ENCODE measurements at places on chromosomes 1 and 21.

DNA sequence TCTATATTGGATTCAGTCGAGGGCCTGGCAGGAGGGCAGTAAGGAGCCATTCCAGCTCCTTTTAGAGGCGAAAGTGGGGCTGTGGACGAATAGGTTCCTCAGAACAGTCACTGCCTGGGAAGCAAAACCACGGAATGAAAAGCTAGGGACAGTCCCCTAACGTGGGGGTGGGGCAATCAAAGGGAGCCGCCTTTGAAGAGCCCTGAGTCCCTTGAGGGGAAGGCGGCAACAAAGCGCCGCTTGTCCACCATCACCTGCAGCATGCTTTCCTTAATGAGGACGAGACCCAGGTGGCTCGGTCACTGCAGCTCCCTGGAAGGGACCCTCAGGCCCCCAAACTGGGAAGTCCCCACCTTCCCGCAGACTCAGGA lies 184.7 kb downstream of the ETS2 start:
- peak; percentile 68 for DNase-seq

GRCh38 chr1:78553859-78554258 lies 63.1 kb downstream of the PTGFR start:
- DNase-seq = peak; percentile 27

DNA sequence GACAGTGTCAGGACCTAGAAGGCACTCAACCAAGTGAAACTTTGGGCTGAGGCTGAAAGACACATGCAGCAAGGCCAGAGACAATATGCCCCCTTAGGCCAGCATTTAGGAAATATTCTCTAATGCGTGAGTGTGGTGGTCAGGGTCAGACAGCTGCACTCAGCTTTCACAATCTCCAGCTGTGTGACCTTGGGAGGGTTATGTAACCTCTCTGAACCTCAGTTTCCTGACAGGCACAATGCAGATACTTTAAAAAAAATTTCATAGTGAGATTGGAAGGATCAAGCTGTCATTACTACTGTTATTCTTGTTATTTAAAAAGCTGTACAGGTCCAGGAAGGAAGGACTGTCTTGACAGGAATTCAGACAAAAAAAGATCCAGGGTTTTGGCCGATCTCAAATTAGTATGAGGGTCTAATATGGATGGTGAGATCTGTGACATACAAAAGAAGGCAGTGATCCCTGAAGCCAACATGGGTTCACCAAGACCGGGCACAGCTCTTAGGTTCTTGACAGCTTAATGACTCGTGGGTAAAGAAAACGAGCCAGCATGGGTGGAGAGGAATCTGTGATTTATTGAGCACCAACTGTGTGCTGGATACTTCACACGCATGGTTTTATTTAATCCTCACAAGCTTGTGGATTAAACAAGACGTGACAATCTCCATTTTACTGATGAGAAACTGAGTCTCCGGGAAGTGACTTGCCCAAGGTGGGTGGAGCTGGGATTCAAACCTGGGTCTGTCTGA lies 54.6 kb upstream of the POU3F1 start:
- no peak for DNase-seq

DNA sequence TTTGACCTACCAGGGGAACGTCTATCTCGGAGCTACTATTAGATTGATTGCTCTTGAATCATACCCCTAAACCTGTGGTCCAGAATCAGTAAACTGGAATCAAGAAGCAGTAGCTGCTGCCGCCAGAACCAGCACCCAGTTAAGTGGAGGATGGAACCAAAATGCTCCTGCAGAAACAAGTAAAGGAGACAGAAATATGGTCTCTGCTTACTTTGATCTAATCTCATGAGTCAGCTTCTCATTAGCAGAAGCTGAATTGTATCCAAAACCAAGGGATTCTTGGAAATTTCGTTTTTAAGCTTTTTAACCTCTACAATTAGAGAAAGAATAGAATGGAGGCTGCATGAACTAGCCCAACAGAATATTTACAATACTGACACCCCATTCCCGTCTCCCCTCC lies 42.6 kb upstream of the PIGV start:
- DNase-seq = no peak

GRCh38 chr1:212402666-212403321 lies 11.9 kb downstream of the PACC1 start:
- no peak for DNase-seq

DNA sequence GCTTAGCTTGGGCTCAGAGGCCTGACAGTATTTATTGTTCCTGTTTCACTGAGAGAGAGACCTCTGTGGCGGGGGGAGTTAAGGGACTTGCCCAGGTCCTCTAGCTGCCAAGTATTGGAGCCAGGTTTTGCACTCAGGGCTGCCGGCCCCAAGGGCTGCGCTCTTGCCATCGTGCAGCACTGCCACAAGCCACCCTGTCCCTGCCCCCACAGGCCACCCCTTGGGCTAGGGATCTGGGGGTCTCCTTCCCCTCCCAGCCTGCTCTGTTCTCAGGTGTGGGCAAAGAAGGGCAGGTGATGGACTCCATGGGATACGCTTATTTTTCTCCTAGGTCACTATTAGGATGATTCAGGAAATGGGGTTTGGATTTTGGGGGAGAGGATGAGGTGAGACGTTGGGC lies 8.7 kb downstream of the KIAA1614 start:
- no peak for DNase-seq

DNA sequence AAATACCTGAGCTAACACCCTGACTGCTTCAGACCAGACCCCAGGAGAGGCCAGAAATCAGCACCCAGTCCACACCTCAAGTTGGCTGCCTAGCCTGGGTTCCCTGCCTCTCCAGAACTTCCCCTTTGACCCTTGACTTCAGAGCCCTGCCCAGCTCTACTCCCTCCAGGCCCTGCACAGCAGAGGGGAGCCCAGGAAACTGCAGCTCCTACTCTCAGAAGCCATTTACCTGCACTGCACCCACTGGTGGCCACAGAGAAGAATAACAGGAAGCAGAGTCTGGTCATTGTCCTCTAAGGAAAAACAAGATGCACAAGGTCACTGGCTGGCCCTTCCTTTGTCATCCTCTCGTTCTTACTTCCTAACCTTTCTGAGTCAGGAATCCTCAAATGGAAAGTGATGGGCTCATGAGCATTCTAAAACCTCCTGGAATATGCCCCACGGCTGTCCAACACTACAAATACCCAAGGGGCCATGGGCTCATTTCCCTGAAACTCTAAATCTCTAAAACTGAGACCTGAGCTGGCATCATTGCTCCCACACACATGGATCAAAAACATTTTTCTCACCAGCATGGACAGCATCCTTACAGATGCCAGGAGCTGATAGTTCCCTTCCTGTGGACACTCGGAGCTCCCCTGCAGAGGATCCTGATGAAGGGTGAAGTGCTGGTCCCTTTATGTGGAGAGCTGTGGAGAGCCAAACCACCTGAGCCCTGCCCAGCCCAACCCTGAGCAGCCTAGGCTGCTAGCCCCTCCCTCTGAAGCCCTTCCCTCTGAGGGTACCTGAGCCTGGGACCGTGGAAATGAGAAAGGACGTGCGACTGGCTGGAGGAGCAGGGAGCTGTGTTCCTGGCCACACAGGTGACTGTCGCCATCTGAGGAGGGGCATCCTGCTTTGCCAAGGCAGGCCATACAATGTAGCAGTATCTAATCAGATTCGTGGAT lies at the start of gene ITLN2:
Gene ITLN2, minus strand, starts transcription at position 652 of the 947 bp plus-strand sequence. Its CDS starts 68 bp downstream, at position 584.
- peak; percentile 87 for DNase-seq

- DNase-seq = no peak
These were observed 505.2 kb downstream of the PLPP3 start for GRCh38 chr1:56074007-56074651.

- DNase-seq = peak; percentile 7
These were observed 7.2 kb upstream of the TNFSF18 start for GRCh38 chr1:173057984-173058383.

DNA sequence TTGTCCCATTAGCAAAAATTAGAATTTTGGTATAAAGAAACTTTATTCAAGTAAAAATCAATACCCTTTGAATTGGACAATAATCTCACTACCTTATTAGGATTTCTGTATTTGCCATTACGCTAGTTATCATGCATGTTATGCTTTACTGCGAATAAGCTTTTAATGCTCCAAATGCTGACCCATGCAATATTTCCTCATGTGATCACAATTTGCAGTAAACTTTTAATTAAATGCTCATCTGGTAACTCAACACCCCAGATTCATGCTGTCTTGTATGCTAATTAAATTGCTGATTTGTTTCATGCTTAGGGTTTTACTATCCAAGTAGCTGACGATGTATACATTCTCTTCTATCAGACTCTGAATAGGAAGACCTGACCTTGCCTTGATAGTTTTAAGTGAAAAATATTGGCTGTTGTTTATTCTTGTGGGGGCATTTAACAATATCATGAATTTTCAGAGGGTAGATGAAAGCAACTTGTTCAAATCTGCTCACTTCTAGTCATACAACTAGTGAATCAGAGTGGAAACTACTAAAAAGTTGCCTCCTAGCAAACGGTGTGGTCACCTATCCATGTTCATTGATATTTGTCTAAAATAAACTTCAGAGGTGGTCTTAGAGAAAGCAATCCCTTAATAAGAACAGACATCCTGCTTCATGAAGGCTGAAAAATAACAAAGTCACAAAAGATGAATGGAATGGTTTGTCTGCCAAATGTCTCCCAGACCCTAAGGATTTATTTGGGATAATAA lies 5.6 kb downstream of the XCL1 start:
- DNase-seq = no peak

DNA sequence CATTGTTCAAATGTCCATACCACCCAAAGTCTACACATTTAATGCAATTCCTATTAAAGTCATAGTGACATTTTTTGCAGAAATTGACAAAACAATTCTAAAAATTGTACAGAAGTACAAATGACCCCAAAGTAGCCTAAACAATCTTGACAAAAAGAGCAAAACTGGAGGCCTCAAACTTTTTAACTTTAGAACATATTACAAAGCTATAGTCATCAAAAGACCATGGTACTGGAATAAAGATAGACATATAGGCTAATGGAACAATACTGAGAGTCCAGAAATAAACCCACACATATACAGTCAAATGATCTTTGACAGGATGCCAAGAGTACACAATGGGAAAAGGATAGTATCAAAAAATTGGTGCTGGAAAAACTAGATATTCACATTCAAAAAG lies 213.2 kb upstream of the SAMSN1 start:
- DNase-seq = no peak

DNA sequence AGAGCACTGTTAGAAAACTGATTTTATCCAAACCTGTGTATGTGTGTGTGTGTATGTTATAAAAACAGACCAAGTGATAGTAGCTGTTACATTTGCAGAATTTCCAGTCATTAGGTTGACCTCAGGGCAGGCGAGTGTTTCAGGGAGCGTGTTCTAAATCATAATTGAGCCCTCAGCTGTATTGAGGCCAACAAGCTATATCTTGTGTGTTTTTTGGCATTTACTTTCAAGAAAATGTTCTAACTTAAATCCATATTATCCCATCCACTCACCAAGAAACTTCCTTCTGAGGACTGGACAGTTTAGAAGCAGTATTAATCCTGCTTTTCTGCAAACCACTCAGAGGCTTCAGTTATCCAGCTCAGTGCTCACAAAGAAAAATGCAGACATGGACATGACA lies 12.0 kb downstream of the DDAH1 start:
- no peak for DNase-seq

DNA sequence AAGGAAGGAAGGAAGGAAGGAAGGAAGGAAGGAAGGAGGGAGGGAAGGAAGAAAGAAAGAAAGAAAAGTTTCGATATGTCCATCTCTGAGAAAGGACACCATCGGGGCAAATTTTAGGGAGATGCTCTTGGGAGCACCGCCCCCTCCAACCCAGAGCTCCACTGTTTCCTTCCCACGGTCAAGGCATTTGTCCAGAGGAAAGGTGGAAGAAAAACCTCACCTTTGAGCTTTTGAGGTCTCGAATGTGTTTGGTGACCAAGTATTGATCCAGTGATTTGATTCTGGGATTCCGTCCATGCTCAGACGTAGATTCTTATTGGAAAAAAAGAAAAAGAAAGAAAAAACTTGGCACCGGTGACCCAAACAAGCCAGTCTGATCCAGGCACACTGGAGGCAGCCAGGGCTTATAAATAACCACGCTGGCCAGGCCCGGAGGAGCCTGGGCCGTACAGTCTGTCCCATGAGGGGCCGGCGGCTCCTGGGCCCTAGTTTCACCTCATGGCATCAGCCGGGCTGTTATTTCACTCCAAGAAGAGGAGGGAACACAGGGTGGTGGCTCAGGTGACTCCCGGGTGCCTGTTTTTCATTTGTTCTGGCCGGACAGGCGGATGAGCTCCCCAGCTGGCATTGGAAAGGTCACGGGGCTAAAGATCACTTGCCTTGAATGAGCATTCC lies 36.1 kb upstream of the SLC25A33 start:
- no peak for DNase-seq

DNA sequence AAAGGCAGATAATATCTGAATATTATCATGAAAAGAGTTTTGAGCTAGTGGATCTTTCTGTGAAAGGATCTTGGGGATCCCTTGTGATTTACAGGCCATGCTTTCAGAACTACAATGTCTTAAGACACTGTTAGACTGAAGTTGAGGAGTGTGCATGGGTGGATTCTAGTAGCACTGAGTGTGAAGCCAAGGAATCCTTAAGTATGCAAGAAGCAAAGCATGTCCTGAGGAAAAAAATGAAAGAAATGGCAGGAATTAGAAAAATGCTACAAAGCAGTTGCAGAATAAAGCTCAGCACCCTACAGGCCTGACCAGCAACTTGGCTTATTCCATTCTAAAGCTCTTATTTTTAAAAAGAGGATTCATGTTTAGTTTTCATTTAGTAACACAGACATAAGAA lies 11.9 kb downstream of the STX6 start:
- DNase-seq = no peak

DNA sequence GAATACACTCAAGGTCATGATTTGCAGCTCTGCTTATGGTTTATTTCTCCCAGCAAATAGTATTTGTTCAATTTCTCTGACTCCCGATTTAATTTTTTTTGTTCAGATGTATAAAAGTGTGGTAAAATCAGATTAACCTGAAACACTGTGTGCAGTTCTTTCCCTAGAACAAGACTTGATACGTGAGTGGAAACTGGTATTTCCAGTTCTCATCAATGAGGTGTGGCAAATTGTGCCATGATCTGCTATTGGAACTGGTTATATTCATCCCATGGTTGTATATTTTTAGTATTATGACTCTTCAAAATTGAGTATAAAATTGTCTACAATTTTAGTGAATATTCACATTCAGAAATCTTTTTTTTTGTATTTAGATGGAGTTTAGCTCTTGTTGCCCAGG lies 76.8 kb upstream of the IVNS1ABP start:
- no peak for DNase-seq

GRCh38 chr1:210684466-210685294 lies 356.0 kb downstream of the HHAT start:
- DNase-seq = no peak

DNA sequence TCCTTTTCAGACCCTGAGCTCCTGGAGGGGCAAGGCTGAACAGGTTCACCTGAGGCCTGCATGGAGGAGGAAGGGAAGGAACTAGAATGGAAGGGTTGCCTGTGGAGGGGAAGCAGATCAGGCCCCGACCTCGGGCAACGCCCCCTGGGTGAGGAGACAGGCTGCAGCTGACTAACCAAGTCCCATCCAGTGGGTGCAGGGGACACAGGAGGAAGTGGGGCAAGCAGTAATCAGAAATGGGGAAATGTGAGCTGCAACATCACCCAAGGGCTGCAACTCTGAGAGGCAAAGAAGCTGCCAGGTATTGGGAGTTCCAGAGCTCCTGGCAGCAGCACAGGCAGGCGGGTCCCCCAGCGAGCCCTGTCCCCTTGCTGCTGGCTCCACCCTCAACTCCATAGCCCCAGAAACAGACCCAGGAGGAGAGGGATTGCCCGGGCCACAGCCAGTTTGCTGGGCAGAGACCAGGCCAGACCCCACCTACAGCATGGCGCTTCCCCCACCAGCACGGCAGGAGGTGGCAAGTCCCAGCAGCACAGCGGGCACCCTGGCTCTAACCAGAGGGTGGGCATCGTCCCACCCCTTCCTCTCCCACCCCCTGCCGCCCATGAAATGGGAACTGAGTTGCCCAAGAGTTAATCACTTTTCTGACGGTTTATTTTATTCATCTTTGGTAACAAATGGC lies 38.5 kb downstream of the MRPL37 start:
- peak; percentile 63 for DNase-seq

GRCh38 chr1:78682496-78682895 lies 32.9 kb downstream of the IFI44 start:
- DNase-seq = no peak
